ENCODE measurements at places on chromosomes 6 and 20.

DNA sequence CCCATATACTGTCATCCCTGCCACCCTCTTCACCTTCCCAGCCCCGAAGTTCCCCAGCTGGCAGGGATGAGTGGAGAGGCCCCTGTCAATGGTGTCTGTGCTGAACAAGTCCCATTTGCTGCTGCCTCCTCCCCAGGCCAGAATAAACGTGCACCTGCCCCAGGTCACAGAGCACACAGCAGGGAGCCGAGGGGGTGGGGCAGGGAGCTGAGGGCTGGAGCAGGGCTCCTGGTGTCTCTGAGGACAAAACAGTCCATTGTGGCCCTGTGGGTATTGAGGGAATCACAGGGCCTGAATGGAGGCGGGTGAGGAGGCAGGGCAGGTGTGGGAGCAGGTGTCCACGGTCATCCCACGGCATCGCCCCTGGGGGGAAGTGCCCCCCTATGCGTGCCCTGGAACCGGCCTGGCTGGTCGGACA, 55.8 kb downstream of the SNAI1 start:
- no peak for DNase-seq

DNA sequence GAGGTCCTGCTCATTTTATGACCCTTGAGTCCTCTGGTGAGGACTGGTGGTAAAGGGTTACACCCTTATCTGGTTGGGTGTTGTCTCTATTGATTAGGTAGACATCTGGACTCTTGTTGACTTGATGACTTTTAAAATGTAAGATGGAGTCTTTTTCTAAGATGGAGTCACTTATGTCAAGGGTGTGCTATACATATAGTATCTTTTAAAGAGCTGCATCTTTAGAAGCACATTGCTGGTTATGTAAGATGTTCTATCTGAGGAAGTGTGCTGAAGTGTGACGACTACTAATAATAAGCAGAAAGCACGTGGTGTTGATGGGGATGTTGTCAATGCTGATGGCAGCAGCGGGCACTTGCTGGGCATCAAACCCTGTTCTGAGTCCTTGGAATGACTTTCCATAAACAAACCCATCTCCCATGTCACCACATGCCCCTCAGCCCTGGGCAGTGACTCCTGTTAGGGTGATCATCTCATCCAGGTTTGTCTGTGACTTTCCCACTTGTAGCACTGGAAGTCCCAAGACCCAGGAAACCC, 229.6 kb downstream of the EYA2 start:
- no peak for DNase-seq

DNA sequence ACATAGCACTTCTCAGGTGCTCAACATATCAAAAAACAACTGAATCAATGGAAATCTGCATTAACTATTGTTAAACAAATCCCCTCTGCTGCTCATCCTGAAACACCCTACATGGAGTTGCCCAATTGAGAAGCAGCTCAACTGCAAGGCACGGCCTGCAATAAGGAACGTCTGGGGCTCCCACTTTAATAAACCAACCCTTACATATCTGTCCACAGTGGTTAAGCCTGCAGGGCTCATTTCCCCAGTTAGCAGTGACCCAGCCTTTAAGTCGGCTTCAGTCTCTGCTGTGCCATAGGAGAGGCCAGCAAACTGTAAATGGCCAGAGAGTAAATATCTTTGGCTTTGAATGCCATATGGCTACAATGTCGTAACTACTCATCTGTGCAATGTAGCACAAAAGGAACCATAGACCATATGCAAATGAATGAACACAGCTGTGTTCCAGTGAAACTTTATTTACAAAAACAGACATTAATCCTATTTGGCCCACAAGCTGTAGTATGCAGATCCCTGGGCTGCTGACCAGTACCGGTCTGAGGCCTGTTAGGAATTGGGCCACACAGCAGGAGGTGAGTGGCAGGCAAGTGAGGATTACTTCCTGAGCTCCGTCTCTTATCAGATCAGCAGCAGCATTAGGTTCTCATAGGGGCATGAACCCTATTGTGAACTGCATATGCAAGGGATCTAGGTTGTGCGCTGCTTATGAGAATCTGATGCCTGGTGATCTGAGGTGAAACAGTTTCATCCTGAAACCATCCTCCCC, 522.7 kb upstream of the CDH4 start:
- no peak for DNase-seq

DNA sequence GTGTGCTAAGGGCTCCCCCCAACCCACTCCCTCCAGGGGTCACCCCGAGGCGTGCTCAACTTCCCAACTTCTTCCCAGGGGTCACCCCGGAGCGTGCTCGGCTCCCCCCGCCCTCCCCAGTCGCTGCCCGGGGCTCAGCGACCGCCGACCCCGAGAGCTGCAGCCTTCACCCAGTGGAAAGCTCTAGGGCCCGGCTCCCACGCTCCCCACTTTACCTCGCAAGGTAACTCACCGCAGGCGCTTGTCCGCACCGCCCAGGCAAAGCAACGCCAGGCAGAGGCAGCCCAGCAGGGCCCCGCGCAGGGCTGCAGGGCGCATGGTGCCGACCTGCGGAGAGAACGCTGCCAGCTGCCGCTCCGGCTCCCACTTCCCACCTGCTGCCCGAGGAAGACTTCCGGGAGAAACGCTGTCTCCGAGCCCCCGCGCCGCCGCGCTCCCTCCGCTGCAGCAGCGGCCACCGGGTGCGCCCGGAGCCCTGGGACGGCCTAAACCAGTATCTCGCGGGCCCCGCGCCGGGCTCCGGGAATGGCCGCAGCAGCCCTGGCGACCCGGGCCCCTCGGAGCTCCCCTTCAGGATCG, 396 bp downstream of the RNASET2 start:
- no peak for DNase-seq

GRCh38 chr20:43681991-43682410, 15.1 kb downstream of the MYBL2 start:
- DNase-seq, result no peak

GRCh38 chr6:86780923-86781322, 156.4 kb upstream of the HTR1E start:
- no peak for DNase-seq

GRCh38 chr20:24761220-24762065, 187.6 kb upstream of the CST7 start:
- no peak for DNase-seq

DNA sequence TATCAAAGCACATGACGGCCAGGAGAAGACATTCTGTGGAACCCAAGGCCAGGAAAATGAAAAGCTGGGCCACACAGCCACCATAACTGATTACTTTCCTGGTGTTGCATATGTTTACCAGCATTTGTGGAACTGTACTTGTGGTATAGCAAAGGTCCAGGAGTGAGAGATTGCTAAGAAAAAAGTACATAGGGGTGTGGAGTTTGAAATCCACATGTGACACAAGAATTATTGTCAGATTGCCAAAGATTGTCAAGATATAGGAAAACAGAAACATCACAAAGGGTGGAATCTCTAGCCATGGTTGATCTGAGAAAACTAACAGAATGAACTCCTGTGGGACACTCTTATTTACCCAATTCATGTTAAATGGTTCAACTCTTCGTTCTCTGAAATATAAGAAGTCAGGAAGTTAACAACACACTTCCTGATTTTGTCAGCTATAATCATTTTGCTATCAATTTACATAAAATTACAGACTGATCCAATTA, at the start of gene OR2B2:
Gene OR2B2, minus strand, starts transcription at position 441 of the 491 bp plus-strand sequence. Its CDS starts 77 bp downstream, at position 364.
- DNase-seq, result no peak

DNA sequence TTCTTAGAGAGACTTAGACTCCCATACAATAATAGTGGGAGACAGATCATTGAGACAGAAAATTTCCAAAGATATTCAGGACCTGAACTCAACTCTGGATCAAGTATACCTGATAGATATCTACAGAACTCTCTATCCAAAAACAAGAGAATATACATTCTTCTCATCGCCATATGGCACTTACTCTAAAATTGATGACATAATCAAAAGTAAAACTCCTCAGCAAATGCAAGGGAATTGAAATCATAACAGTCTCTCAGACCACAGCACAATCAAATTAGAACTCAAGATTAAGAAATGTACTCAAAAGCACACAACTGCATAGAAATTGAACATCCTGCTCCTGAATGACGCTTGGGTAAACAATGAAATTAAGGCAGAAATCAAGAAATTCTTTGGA, 28.7 kb downstream of the PERP start:
- no peak for DNase-seq

GRCh38 chr20:58599966-58600365, 51.1 kb upstream of the STX16 start:
- no peak for DNase-seq

GRCh38 chr6:127968394-127968793, 67.5 kb upstream of the THEMIS start:
- DNase-seq, result no peak

DNA sequence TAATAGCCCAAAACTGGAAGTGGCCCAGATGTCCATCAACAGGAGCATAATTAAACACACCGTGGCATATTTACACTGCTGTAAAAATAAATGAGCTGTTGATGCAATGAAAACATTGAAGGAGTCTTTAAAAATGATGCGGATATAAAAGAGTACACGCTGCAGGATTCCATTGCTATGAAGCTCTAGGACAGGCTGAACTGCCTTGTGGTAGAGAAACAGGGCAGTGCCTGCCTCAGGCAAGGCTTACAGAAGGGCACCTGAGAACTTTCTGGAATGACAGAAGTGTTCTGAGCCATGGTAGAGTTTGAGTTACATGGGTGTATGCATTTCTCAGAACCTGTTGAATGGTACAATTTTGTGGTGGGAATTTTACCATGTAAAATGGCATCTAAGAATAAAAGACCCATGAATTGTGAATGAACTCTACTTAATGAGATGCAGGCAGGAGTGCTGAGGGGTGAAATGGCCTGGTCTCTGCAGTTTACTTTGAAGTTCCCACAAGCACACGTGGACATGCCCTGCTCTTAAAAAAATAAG, 45.3 kb upstream of the RIN2 start:
- no peak for DNase-seq

All from CD4-positive, alpha-beta T cell treated with Interleukin-4 for 4 hours (primary cell).